ENCODE measurements at places on chromosomes 2 and 18.

DNA sequence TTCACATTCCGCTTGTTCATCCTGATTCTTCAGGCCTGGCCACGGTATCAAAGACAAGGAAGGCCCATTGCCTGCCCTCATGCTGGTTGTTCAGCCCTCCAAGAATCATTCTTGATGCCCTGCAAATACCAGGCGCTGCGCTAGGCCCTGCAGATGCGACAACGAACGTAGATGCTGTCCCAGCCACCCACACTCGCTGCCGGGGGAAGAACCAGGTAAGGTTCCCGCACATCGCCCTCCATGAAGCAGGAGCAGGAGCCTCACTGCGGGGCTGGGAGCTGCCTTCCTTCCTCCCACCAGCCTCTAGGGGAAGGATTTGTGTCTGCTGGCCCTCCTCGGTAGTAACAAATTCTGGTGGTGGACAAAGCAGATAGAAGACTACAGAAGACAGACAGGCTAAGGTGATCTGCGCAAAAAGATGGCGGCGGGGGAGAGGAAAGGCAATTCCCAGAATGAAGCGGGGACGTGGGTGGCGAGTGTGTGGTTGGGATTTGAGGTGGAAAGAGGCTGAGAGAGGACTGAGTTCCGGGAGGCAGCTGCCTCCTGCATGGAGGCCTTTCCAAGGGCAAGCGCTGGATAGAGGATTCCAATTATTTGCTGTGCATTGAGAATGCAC lies 19.8 kb upstream of the GPR55 start:
- DNase-seq: no peak

DNA sequence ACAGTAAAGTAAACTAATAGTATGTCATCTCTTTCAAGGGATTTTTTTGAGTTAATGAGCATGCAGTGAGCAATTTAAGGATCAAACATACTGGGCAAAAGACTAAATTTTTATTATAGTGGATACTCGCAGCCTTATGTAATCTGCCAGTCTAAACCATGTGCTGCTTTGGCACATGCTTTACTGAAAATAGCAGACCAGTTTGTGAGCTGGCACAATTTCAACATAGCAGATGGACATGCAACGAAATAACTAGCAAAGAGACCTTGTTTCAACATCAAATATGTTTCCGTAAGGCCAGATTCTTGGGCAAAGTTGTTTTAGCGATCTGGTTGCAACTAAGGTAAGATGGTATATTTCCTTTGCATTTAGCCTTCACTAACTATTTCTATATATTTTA lies 807.3 kb downstream of the NR4A2 start:
- DNase-seq: no peak

DNA sequence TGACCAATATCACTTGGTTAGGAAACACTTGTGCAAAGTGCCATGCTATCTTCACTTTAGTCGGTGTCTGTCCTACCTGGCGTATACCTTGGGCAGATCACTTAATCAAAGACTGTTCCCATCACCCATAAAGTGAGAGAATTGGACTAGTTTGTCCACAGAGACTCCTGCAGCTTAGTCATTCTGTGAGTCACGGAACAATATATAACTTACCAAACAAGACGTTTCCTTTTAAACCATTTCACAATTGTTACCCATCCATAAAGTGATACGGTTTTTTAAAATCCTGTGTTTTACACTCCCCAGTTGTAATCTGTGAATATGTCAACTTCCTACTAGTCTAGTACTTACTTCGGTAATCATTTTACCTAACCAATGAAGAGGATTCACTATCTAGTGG lies 499.3 kb upstream of the SMIM21 start:
- no peak for DNase-seq

- no peak for DNase-seq
Measured at GRCh38 chr2:101107241-101107640, 43.9 kb downstream of the TBC1D8 start.

- DNase-seq: no peak
Measured at GRCh38 chr2:159206736-159207380, 79.6 kb downstream of the WDSUB1 start.

- peak; percentile 52 for DNase-seq
Measured at GRCh38 chr2:98730707-98731040, 258 bp downstream of the MGAT4A start.

- no peak for DNase-seq
Measured at GRCh38 chr2:159300586-159300985, 14.1 kb upstream of the WDSUB1 start.

DNA sequence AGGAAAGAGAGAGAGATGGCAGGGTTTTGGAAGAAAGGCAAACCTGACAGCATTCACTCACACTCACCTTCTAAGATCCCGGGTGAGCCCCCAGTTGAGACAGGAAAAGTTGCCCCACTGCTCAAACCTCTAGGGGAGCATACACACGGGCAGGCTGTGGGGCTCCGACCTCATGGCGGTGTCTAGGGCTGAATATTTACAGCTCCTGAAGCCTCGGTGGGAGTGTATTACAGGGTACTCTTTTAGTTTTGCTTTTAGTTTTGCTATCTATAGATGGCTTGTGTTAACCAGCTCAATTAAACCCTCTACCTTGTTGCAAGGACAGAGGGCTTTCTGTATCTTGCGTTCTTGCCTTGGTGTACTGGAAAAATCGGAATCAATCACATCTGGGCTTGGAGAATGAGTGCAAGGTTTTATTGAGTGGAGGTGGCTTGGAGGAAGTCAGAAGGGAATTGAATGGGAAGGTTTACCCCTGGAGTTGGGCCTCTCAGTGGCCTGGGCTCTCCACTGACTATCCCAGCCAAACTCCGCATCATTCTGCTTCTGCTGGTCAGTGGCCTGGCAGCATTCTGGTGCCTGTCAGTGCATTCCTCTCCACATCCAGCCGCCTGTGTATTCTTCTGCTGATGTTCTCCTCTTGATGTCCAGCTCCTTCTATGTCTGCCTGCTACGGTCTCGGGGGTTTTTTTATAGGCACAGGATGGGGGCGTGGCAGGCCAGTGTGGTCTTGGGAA lies 10.1 kb upstream of the IFIH1 start:
- no peak for DNase-seq

GRCh38 chr2:103402336-103402735 lies 640.5 kb downstream of the TMEM182 start:
- no peak for DNase-seq

DNA sequence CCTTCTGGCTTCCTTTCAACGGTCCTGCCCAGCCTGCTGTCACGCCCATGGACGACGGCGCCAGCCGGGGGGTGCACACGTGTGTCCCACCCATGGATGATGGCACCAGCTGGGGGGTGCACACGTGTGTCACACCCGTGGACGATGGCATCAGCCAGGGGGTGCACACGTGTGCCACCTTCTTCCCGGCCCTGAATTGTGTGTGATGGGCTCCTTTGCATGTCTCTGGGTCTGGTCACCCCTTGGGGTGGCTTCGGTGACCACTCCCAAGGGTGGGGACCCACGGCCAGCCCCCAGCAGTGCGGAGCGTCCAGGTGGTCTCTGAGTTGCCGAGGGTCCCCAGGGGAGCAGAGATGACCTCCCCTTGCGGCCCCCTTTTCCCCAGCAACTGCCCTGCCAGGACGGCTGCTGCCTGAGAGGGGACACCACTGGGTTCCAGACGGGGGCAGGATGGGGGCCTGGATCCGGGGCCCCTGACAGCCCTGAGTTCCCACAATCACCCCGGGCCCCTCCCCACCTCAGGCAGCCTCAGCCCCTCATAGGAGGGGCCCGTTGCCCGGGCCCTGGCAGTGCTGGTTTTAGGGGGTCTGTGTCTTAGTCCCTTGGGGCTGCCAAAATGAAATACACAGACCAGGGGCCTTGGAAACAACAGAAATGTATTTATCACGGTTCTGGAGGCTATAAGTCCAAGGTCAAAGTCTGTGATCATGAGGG lies 9.4 kb downstream of the NEU4 start:
- no peak for DNase-seq

GRCh38 chr2:169131587-169132512 lies 62.5 kb downstream of the DHRS9 start:
- no peak for DNase-seq

DNA sequence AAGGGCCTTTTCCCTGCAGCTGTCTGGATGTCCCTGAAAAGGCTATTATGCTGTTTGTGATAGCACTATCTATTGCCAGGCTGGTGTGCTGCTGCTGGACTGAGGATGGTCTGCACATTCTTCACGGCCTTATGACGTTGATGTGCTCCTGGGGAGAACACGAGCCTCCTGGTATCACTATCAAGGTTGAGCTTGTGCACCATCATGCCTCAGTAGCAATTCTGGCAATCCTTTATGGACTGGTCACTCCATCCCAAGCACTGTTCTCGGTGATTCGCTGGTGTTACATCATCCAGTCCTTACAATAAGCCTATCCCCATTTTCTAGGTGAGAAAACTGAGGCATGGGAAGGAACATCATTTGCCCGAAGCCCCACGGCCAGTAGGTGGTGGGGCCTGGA lies 18.2 kb upstream of the CCBE1 start:
- no peak for DNase-seq

GRCh38 chr18:61869636-61870035 lies 23.2 kb downstream of the RNF152 start:
- no peak for DNase-seq

GRCh38 chr2:109655287-109655686 lies 41.1 kb downstream of the SOWAHC start:
- DNase-seq: no peak

GRCh38 chr2:41836948-41837347 lies 210.9 kb upstream of the PKDCC start:
- no peak for DNase-seq

DNA sequence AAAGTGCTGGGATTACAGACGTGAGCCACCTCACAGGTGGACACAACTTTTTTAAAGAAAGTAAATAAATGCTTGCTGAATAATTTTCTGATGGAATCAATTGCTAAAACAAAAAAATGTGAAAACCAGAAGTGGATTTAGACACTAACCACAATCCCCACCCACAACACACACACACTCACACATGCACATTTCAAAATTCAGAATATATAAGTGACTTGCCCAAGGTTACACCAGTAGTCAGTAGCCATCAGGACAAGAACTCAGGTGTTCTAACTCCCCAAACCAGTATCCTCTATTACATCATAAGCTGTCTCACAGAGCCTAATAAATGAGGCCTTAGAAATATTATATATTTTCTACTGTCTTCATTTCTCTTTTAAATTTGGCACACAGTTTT lies 1923.6 kb upstream of the PIK3C3 start:
- no peak for DNase-seq

GRCh38 chr18:1020731-1021344 lies 116.2 kb downstream of the ADCYAP1 start:
- no peak for DNase-seq

DNA sequence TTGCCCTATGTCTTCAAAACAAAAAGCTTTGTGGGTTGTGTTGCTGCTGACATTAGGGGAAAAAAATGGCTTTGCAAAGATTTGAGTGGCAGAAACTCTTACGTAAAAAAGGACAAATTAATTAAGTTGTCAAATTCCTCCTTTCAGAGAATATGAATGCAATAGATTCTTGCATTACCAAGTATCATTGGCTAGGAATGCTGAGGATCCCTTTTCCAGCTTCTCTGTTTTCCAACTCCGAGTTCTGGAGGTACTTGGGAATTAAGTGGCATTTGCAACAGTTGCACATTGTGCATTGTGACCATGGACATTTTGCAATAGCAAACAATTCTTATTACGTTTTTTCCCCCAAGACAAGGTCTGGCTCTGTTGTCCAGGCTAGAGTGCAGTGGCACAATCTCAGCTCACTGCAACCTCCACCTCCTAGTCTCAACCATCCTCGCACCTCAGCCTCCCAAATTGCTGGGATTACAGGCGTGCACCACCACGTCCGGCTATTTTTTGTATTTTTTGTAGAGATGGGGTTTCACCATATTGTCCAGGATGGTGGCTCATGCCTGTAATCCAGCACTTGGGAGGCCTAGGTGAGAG lies 29.9 kb upstream of the PPP1CB start:
- no peak for DNase-seq

GRCh38 chr2:129756276-129756675 lies 223.2 kb upstream of the RAB6C start:
- no peak for DNase-seq

- no peak for DNase-seq
Measured at GRCh38 chr2:232525199-232525598, 761 bp upstream of the CHRND start.

- DNase-seq: no peak
Measured at GRCh38 chr2:219218217-219218731, 484 bp downstream of the ABCB6 start.

DNA sequence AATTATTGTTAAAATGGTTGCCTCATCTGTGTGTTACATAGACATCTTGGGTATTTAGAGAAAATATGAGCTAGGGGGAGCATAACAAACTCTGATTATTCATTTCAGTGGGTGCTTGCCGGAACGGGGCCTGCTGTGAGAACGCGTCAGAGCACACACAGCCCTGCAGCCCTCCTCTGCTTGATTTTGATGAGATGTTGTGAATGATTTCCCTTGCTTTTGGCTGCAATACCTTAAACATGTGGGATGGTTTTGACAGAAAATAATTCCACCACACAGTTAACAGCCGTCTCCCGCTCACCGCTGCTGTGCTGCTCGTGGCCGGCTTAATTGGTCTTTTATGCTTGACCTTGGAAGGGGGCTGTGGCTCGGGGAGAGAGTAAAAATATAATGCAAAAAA lies 49.9 kb upstream of the TXNDC2 start:
- DNase-seq: no peak

GRCh38 chr2:177211576-177212105 lies 953 bp upstream of the HNRNPA3 start:
- no peak for DNase-seq

DNA sequence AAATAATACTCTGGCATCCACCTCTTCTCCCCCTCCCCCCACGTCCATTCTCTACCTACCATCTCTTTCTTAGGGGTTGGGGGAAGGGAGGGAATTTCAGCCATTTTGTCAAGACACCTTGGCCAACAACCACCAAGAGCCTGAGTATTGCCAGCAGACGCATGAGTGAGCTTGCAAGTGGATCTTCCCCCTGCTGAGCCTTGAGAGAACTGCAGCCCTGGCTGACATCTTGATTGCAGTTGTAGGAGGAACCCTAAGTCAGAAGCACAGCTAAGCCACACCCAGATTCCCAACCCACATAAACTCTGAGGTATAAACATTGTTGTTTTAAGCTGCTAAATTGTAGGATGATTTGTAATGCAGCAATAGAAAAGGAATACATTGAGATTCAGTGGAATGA lies 165.6 kb downstream of the TMEFF2 start:
- no peak for DNase-seq

GRCh38 chr2:7270011-7270431 lies 352.8 kb downstream of the RNF144A start:
- no peak for DNase-seq

Data from activated gamma-delta T cell treated with anti-CD3 and anti-CD28 coated beads, Interleukin-2, amount 50 U/mL, for 16 hours (primary cell).